ENCODE measurements at places on chromosomes 5 and 9. TPM values are rescaled to one million over a fixed set of nuclear protein-coding genes. Genes with fewer than 3 reads are reported as not detected.

Gene HRCT1
- 1.7 TPM for polyA plus RNA-seq

Gene ZBED3
- polyA plus RNA-seq, result 1.8 TPM

Gene SV2C
- polyA plus RNA-seq, result not detected

Gene ORM2
- 215 TPM for polyA plus RNA-seq

Gene PTTG1
- 29.2 TPM for polyA plus RNA-seq

Gene NR2F1-AS1
- 12.9 TPM for polyA plus RNA-seq

Gene ANXA2R
- 5.2 TPM for polyA plus RNA-seq

Gene FRRS1L
- polyA plus RNA-seq, result not detected

Gene SH3GLB2
- polyA plus RNA-seq, result 110 TPM

Gene ANGPTL2
- polyA plus RNA-seq, result 12.6 TPM

Gene PRRX2
- 3.4 TPM for polyA plus RNA-seq

Gene CXCL14
- polyA plus RNA-seq, result 2.3 TPM

- DNase-seq, result no peak
Measured at GRCh38 chr5:82349652-82350051, 71.5 kb upstream of the RPS23 start.

GRCh38 chr5:135851186-135851914, 16.9 kb downstream of the SLC25A48 start:
- DNase-seq, result no peak

GRCh38 chr5:141565826-141566570, 52.8 kb downstream of the DIAPH1 start:
- DNase-seq, result no peak

DNA sequence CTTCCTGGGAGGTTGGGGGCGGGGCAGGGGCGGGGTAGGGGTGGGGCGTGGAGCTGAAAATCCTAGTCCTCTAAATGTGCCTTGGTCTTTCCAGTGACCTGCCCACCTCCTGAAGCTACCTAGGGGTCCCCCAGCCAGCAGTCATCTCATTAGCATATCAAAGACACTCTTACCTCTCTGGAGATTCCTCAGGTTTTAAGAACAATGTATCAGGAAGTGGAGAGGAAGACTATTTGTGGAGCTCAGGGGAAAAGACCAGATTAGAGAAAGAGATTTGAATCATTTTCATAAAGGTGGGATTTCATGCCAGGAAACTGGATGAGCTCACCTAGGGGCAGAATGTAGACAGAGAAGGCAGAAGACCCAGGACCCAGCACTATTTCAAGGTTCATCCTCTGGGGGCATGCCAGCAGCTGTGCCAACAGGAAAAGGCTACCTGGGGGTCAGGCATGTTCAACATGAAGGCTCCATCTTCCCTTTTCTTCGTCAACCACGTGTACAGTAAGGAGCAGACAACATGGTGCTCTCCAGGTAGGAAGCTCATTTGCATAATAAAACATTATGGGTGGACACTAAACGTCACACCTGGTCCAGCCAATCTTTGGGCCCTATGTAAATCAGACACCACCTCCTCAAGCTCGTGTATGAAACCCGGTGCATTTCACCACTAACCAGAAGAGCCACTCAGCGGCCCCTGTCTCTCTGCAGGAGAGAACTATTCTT, 6.9 kb downstream of the GMCL2 start:
- DNase-seq, result no peak

- no peak for DNase-seq
Measured at GRCh38 chr5:41636605-41637004, 126.2 kb upstream of the PLCXD3 start.

DNA sequence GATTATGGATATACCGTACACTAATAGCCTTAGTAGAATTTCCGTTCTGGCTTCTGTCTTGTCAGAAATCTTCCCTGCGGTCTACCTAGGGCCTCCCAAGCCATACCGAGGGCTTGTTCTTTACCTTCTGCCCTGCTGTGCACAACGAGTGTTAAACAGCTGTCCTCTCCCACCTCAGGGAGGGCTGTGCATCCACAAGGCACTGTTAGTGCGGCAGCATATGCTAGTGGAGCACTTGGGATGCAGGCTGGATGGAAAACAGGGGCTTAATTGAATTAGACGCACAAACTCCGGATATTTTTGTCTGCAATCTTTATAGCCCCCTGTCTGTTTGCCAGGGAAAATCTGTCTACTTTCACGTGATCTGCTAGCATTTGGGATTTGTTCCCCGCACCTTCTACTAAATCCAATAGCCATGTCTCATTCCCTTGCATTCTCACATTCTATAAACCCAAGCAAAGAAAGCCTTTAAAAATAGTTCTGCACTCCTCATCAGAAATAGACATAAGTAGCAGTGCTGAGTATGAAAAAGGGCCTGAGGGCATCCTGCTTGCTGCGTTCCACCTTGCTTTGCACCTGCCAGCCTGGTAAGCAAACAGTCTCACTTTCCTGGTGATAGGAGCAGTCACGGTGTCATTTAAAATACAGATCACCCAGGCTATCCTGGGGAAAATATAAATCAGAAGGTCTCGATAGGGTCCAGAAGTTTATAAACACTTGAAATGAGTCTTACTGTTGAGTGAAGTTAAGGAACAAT, 382.6 kb downstream of the RASEF start:
- no peak for DNase-seq

DNA sequence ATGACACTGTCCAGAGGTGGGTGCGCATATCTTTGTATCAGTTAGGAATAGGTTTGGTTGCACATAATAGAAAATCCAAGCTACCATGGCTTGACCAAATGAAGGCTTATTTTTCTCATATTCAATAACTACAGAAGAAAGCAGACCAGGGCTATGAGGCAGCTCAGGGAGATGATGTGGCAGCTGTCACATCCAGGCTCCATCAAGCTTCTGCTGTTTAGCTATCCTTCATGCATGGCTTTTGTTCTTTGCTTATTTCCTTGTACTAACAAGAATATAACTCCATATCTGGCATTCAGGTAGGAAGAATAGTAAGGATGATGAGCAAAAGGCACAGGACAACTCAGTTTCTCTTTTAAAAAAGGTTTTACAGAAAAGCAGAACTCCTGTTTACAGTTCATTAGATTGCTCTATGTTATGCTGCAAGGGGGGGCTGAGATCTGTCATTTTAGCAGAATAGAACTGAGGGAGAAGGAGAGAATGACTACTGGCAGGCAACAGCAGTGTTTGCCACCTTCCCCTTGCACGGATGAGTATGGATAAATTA, 336.1 kb downstream of the MLLT3 start:
- no peak for DNase-seq

DNA sequence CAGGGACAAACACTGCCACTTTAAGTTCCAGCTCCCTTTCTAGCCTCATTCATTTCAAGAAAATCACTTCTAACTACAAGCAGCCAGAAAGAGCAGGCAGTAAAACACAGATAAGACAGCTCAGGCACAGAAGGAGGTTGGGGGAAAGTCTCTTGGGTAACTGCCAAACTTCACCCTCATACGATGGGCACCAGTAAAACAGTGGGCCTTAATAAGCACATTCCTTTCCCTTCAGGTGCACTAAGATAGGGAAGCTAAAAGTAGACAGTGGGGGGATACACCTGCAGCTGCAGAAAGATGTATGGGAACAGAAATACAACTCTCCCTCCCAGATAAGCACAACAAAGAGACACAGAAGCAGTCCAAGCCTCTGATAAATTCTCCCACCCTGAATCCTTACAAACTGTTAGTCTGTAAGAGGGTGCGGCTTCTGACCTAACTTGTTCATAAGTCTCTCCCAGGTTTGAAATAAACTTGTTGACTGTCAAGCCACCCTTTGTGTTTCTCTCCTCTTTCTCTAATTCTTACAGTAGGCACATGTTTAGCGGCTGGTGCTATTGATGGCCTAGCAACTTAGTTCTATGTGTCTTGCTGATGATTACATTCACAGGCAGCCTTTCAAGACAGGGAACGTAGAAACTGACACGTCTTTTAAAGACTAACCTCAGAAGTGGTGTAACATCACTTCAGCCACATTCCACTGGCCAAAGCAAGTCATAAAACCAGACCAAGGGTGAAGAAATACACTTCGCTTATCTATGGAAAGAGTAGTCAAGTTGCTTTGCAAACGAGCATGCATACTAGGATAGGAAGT, 6.8 kb upstream of the CKS2 start:
- DNase-seq, result no peak

- DNase-seq, result no peak
Measured at GRCh38 chr5:111113678-111114077, 21.5 kb downstream of the WDR36 start.

- no peak for DNase-seq
Measured at GRCh38 chr5:42787845-42788244, 23.8 kb downstream of the SELENOP start.

DNA sequence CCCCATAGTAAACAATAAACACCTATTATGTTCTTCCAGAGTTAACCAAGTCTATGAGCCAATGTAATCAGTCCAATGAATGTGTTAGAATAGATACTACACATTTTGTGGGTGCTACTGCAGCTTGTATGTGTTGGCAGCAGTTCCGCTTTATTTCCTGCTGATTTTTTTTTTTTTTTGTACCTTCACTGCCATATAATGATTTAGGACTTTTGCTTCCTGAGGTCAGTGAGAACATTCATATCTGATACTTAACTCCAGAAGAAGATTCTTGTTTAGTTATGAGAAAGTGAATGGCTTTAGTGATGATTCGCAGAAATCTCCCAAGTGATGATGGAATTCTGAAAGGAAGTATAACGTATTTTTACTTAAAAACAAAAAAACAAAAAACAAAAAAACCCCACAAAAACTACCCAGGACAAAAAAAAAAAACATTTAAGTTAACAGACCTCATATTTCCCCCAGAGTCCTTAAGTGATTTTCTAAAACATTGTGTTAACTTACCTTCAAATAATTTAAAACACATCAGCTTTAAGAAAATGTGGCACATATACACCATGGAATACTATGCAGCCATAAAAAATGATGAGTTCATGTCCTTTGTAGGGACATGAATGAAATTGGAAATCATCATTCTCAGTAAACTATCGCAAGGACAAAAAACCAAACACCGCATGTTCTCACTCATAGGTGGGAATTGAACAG, 24.7 kb upstream of the LMNB1 start:
- no peak for DNase-seq

DNA sequence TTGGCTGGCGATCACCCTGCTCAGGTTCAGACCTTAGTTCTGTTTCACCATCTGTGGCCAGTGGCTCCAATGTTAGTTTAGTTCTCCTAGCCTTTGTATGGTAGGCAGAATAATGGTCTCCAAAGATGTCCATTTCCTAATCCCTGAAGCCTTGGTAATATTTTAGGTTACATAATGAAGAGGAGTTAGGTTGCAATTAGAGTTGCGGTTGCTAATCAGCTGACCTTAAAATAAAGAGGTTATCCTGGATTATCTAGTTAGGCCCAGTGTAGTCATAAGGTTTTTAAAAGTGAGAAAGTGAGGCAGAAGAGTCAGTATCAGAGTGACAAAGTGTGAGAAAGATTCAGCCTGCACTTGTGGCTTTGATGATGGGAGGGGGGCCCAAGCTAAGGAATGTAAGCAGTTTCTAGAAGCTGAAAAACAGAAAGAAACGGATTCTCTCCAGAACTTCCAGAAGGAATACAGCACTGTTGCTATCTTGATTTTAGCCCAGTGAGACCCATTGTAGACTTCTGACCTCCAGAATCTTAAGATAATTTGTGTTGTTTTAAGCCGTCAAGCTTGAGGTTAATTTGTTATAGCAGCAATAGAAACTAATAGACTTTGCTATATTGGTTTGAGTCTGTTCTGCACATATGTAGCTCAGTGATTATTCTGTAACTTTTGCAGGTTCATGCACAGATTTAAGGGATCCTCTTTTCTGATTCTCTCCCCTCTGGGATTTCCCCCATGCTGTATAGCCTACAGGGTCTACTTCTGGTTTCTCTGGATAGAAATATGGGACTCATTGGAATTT, 21.6 kb downstream of the LNPEP start:
- no peak for DNase-seq

- peak; percentile 70 for DNase-seq
Measured at GRCh38 chr5:139711067-139711905, 63.1 kb downstream of the CXXC5 start.

- DNase-seq, result no peak
Measured at GRCh38 chr9:77999231-77999631, 32.4 kb downstream of the GNAQ start.

GRCh38 chr9:73280113-73280512, 128.4 kb downstream of the ANXA1 start:
- DNase-seq, result no peak

DNA sequence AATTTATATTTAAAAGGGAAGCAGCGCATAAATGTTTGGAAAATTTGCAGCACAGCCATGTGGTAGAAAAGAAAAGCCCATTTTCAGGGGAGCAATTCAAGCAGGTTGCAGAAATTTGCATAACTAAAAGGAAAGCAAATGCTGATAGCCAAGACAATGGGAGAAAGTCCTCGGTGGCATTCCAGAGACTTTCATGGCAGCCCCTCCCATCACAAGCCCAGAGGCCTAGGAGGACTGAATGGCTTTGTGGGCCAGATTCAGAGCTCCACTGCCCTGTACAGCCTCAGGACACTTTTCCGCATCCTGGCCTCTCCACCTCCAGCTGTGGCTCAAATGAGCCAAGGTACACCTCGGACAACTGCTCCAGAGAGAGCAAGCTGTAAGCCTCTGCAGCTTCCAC, 462.9 kb downstream of the CDK5RAP2 start:
- no peak for DNase-seq

DNA sequence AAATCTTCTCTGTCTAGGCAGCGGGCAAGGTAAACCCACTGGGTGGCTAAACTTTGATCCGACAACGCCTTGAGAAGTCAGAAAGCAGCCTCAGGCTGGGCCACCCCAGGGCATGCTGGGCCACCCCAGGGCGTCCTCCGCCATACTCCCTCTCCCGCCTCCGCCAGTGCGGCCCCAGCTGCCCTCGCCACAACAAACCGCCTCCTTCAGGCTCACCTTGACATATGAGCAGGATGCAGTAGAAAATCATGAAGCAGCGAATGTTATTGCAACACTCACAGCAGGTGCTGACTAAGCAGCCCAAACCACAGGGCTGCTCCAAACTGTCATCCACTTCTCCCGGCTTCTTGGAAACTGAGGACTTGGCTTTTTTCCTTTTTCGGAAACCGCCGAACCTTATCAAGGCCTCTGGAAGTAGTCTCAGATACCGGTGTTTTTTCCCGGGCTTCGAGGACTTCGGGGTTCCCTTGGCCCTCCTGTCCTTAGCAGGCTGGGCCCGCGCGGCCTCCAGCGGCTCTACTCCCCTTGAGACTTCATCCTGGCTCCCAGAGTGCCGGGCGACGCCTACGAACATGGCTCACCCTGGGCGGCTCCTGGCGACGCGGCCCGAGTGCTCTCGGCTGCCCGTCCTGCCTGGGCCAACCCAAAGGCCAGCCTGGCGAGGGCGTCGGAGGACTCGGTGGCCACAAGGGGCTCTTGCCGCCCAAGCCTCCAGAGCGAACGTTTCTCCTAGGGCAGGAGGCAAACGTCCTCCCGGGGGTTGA, at the start of gene SLCO6A1:
TSS of gene SLCO6A1 (minus strand) at position 731 of the 764 bp plus-strand sequence. CDS start at position 574, 157 bp downstream.
- DNase-seq, result no peak

GRCh38 chr9:18362901-18363685, 110.9 kb upstream of the ADAMTSL1 start:
- peak; percentile 83 for DNase-seq

Measured in lung (tissue), 17 donors.